ENCODE measurements at places on chromosomes 1 and 21.

- DNase-seq: no peak
Observed at GRCh38 chr1:221797506-221797905, 55.6 kb upstream of the DUSP10 start.

DNA sequence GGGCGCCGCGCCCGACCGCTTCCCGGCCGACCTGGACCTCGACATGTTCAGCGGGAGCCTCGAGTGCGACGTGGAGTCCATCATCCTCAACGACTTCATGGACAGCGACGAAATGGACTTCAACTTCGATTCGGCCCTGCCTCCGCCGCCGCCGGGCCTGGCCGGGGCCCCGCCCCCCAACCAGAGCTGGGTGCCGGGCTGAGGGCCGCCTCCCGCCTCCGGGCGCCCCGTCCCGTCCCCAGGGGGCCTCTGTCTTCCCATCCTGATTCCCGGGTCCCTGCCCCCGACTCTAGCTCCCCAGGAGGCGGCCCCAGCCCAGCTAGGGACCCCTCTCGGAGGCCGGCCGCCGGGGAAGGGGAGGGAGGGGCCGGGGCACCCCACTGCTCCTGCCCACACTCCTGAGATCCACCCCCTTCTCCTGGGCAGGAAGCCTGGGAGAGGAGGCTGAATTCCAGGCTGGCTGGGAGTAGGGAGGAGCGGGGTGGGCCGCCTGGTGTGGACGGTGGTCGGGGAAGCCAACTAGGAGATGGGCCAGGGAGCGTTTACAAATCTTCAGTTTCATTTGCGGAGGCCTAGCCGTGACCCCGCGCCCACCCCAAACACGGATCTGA is 21.4 kb downstream of the FOXO6 start:
- no peak for DNase-seq

DNA sequence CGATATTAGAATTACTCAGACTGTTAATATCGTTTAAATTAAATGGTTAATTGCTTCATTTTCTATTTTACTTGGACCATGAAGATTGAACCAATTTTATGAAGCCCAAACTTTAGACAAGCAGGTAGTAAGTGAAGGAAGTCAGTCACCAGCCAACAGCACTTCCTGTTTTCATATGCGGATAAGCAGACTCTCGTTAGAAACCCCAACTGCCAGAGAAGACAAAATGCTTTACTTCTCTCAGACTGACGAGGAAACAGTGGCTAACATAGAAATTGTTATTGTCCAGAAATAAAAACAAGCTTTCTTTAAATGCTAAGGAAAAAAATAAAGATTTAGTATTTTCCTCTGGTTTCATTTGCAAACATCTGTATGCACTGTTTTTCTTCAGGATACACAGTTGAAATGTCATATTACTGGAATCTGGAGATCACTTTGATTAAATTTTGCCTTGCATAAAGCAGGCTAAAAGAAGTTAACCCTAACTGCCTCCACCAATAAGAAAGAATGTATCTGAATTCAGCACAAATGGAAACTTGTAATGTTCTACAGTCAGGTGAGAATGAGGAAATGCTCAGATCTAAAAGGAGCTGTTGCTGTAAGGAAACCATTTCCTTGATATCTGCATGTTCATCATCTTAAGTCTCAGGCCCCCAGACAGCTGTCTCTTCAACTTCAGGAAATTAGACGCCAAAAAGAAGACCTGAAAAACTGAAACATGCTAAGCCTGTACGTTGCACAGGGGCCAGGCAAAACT is 129.8 kb upstream of the SAMSN1 start:
- no peak for DNase-seq

GRCh38 chr1:90174246-90174645 is 179.3 kb downstream of the ZNF326 start:
- no peak for DNase-seq

- DNase-seq: no peak
Observed at GRCh38 chr21:44907966-44908895, 12.5 kb downstream of the ITGB2 start.

DNA sequence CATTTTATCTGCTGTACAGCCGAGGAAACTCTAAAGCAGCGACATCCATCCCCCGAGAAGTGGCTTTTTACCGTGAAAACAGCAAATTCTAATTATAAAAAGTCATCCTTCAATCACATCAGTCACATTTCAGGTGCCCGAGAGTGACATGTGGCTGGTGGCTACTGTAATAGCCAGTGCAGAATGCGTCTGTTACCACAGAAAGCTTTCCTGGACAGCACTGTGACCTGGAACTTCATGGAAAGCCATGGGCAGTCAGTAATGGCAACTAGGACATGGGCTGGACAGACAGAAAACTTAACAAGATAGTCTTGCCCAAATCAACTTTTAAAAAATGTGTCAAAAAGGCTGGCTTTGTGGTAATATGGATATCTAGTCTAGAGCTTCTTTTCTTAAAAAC is 106.6 kb downstream of the BCAR3 start:
- no peak for DNase-seq

DNA sequence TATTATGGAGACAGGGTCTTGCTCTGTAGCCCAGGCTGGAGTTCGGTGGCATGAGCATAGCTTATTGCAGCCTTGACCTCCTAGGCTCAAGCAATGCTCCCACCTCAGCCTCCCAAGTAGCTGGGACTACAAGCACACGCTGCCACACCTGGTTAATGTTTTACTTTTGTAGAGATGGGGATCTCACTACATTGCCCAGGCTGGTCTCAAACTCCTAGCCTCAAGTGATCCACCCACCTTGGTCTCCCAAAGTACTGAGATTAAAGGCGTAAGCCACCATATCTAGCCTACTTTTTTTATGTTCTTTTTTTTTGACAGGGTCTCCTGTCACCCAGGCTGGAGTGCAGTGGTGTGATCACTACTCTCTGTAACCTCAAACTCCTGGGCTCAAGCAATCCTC is 5.9 kb upstream of the BCL2L15 start:
- no peak for DNase-seq

DNA sequence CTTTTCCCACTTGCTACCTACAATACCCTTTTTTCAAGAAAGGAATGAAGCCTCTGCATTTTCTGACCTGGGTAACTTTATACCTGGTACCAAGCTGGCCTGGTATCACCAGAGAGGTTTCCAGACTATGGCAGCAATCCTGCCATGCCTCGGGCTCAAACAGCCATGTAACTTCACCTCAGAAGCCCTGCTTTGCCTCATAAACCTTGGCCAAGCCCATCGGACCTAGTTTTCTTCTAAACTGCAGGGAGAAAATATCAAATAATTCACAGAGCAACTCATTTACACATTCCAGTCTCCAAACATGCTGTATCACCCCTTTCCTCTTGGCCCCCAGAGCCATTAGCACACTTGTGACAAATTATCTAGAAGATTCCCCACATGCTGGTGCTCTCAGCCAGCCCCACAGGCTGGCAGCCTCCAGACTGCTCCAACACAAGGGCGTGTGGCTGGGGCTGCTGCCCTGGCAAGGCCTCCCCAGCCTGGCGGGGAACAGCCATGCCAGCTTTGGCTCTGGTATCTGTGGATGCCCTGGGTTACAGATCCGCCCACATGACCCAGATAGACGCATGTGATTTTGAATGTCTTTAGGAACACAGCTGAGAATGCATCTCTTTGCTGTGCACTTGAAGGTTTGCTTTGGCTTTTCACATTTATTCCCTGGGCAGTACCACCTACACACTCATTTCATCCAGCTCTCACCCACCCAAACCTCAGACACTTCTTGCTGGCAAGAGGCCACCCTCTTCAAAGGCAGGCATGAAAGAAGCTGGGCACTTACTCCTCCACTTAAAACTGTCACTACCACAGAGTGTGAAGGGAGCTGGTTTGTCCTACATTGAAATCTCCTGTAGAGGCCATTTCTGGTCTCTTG is 70.0 kb upstream of the BCAR3 start:
- no peak for DNase-seq

GRCh38 chr1:6435129-6435528 is 10.6 kb downstream of the ESPN start:
- DNase-seq: no peak

GRCh38 chr1:97158691-97159096 is 437.1 kb downstream of the PTBP2 start:
- no peak for DNase-seq

- no peak for DNase-seq
Observed at GRCh38 chr21:27265949-27266348, 299.1 kb upstream of the ADAMTS5 start.

DNA sequence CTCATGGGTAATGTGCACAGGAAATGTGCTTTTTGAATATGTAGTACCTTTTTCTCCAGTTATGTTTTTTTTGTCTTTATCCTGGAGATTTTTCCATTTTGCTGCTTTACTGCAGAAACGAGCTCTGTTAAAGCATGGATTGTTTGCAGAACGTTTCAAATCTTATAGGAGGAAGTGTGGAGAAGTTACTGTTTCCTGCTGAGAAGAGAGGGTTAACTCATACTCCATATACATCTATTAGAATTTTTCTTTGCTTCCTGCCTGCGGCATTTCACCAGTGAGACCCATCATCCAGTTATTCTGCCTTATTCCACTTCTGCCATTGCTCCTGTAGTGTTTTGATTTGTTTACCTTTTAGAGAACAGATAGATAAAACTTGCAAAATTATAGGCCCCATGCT is 2.0 kb downstream of the RPRD2 start:
- no peak for DNase-seq

GRCh38 chr1:1925437-1926345 is 6.6 kb upstream of the TMEM52 start:
- no peak for DNase-seq

DNA sequence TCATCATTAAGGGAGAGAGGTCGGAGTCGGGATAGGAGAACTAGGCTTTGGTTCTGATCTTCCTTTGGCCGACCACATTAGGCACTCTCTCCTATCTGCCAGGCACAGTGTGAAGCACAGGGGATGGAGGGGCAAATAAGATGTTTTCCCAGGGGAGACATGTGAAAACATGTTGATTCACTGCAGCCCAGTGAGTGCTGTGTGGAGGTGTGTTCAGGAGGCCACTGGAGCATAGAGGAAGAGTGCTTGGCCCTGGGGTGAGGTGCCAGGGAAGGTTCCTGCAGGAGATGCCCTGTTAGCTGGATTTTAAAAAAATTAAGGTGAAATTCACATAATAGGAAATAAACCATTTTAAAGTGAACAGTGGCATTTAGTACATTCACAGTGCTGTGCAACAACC is 3.7 kb downstream of the VANGL2 start:
- no peak for DNase-seq

DNA sequence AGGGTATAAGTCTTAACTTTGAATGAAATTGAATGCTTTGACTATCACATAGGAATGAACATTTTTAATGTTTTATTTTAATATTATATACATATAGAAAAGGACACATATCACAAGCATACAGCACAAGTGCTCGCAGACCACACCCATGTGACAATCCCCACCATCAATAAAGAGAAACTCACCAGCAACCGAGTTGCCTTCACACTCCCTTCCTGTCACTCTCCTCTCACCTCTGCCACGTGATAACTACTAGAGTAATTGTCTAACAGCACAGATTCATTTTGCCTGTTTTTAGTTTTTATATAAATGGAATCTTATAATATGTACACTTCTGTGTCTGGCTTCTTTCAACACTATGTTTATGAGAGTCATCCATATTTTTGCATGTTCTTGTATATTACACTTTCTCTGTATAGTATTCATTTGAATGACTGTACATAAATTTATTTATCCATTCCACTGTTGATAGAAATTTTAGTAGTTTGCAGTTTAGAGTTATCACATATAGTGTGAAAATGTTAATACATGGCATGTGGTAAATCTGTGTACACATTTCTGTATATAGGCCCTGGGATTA is 304.9 kb upstream of the DUSP10 start:
- DNase-seq: no peak

- no peak for DNase-seq
Observed at GRCh38 chr1:9302745-9303524, 10.2 kb downstream of the SPSB1 start.

DNA sequence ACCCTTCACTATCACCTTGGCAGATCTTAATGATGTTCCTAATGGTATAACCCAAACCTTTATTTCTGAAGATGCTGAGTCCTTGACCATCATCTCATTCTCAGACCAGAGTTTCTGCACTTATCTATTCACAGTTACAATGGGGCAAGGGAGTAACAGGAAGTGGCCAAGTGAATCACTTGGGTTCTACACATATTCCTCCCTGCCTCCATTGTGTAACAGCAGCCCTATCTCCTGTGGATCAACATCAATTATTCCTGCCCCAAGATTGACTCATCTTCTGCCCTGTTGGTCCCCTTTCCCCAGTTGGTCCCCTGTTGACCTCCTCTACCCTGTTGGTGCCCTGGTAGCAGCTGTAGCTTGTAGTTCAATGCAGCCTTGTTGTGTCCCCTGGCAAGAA is 10.3 kb upstream of the S100A7 start:
- no peak for DNase-seq

DNA sequence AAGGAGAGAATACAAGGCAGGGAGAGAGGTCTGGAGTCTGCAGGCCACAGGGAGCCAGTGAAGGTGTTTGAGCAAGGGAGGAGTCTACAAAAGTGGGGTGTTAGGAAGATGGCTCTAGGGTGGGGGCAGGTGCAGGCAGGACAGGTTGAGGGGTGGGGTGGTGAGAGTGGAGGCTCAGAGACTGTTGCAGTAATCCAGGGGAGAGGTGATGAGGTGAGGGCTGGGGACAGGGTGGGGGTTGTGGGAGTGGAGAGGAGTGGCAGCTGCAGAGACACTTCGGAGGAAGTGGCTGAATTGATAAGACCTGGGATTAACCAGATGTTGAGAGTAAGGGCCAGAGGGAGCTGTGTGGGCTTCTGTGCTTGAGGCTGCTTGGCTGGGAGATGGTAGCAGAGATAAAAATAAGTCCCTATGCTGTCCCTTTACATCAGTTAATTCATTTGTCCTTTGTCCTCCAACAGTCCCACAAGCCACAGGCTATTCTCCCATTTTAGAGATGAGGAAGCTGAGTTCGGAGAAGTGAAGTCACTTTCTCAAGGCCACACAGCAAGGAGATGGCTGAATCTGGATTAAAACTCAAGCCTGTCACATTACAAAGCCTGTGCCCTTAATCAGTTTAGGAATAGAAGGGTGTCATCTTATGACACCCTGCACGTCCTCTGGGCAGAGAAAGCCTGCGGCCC is 54.8 kb upstream of the SYNC start:
- DNase-seq: no peak

GRCh38 chr1:15264769-15265168 is 17.7 kb downstream of the FHAD1 start:
- no peak for DNase-seq

- no peak for DNase-seq
Observed at GRCh38 chr1:45385302-45385701, 45.1 kb upstream of the MUTYH start.

GRCh38 chr1:36088265-36088576 is 471 bp upstream of the ADPRS start:
- DNase-seq: no peak

- DNase-seq: no peak
Observed at GRCh38 chr1:167551362-167551761, 2.2 kb downstream of the CREG1 start.

DNA sequence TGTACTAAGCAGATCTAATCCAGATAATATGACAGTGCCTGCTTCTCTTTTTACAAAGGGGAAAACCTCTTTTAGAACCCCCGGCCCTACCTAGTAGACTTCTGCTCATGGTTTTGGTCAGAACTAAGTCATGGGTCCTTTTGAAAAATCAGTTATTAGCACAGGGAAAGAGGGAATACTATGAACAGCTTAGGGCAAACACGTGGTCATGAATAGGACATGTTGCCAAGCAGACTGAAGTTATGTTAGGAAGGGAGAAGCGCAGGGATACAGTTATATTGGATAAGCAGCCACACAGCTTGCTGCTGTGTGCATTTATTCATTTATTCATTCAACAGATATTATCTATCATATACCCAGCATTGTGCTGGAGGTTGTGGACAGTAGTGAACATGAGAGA is 25.3 kb upstream of the IGSF3 start:
- no peak for DNase-seq
